ENCODE measurements at places on chromosomes 2 and 18.

DNA sequence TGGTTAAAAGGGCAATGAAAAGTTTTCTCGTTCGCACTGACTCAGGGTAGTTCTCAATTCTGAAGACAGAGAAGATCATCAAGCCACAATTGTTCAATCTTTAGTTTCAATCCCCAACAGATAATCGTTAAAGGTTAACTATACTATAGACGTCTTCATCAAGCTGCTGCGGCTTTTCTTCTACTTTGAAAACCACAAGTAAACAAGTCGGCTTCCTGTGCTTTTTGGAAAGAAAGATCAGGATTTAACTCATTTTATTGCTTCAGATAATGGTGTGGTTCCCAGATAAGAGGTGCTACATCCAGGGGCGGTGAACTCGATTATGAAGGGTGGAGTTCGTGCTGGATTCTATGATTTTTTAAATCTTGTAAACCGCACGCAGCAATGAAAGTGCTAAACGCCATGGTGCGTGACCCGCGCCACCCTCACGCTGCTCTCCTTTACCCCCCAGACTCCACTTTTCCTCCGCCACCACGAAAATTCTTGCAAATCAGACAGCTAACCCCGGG, 545 bp upstream of the CDCA7 start:
- DNase-seq, result no peak

GRCh38 chr2:42513252-42513918, 19.6 kb upstream of the KCNG3 start:
- no peak for DNase-seq

DNA sequence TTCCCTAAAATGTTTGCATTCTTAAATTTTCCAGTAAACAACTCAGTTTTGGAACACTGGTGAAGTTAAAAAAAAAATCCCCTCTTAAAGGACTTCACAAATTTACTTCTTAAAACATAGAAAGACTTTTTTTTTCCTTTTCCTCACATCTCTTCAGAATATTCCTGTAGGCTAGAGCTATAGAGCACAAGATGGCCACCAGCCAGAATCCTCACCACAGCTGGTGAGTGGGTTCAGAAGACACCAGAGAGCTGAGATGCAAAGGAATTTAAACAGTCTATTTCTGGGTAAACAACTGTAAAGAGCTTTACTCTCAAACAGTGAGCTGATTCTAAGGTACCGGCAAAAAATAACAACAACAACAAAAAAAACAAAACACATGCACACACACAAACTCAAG, 252.8 kb downstream of the LRP1B start:
- no peak for DNase-seq

GRCh38 chr18:54950221-54950620, 9.0 kb downstream of the CCDC68 start:
- DNase-seq, result no peak

DNA sequence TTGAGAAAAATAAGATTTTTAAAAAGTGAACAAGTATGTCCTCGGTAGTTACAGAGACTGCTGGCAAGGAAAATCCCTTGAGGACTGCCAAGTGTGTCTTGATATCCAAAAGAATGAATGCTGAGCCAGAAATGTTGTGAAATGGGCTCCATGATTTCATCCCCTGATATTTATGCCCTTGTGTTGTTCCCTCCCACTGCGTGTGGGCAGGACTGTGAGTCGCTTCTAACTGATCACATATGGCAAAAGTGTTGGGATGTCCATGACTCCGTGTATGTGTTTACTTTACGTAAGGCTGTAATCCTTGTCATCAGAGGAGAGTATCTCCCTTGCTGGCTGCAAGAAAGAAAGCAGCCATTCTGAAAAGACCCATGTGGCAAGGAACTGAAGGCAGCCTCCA, 285.1 kb downstream of the SS18 start:
- no peak for DNase-seq

DNA sequence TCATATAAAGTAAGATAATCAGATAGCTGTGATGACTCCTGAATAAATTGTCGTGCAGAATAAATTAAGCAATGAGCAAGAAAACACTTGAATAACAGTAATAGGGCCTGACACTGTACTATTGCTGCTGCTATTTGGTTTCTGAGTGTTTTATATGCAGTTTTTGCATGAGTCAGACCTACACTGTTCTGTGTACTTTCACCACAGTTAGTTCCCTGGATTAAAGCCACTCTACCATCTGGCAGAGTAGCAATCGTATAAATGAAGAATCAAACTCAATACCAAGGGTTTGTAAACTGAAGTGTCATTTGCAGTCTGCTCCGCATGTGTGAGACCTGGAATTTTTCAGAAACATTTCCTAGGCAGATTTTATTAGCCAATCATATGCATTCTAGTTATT, 398.6 kb upstream of the CDH7 start:
- DNase-seq, result no peak

GRCh38 chr2:177149155-177149503, 63.5 kb upstream of the HNRNPA3 start:
- no peak for DNase-seq

- no peak for DNase-seq
Measured at GRCh38 chr2:238703436-238703835, 144.4 kb upstream of the TWIST2 start.

DNA sequence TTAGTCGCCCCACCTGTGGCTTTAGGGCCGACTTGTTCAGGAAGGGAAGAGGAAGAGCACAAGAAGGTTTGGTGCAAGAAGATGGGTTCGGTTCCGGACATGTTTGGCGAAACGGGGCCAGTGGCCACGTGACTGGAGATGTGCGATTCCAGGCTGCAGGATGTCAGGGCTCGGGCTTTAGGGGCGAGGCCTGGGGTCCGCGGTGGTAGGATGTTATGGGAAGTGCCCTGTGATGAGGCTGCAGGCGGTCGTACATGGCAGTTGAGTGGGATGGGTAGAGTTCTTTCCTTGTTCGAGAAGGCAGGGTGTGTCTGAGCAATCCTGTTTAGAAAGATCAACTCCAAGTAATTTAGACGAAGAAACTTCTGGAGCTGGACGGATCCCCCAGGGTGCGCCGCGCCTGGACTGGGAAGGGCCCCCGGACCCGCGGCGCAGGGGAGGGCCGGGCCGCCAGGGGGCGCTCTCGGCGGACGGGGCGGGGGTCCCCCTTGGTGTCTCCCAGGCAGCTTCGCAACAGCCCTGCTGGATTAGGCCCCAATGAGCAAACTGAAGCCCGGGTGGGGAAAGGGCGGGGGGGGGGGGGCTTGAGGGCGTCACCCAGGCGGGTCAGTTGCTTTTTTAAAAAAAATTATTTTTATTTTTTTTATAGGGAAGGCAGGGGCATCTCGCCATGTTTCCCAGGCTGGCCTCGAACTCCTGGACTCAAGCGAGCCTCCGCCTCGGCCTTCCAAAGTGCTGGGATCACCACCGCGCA, 17.2 kb upstream of the SDC1 start:
- no peak for DNase-seq

GRCh38 chr18:74567822-74568221, 29.8 kb upstream of the ZNF407 start:
- DNase-seq, result no peak

DNA sequence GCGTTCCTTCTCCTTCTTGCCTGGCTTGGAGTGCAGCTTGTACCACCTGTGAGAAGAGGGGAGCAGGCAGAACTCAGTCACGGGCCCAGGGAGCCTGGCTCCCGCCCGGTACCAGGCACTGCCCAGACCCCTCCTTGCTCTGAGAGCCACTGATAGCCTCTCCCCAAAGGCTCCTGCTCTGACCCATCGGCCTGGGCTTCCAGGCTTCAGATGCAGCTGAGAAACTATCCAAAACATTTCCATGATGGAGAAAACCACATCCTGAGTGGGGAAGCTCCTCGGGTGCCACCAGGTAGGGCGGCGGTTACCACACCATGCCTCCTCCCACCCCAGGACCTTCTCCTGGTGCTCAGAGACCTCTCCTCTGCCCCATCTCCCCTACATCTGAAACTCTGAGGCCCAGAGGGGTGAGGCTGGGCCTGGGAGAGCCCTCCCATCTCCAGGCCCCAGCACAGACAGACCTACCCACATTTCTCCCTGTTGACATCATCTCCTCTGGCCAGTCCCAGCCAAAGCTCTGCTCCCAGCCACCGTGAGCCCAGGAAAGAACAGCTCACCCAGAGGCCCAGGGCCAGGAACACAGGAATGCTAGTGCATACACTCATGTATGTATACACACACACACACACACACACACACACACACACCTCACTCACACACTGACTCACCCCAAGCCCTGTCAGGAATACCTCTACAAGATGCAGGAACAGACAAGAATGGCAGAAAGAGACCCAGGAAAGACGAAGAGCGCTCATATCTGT, 17.9 kb upstream of the SFXN5 start:
- DNase-seq, result peak; percentile 43

DNA sequence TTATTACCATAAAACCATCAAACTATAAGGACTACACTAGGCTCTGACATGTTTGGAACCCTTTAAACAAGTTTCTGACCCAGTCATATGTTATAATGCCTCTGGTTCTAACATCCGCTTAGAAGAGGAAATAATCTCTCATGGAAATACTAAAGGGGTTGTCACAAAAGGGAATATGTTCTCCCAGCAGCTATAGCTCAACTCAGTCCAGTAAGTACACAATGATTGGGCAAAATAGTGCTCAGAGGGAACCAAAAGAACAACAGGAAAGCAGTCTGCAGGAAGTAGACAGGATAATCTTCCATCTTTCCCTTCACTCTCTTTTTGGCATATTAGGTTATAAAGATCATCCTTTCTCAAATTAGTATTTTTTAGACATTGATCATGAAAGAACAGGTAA, 4.3 kb downstream of the SRBD1 start:
- no peak for DNase-seq

GRCh38 chr2:29270701-29271121, 155.5 kb downstream of the CLIP4 start:
- no peak for DNase-seq

DNA sequence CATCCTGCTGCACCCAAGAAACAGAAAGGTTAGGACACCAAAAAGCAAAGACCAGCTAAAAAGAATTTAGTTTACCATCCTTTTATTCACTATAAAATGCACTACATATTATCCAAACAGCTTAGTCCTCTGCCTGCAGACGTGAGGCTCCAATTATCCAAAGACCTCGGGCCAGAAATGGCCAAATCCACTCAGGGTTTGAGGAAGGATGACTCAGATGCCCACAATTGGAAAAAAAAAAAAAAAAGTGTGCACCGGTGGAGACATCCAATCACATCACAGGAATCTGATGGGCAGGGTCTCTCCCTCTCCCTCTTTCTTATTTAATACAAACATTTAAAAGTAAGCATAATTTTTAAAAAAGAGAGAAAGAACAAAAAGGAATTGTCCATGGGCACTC, 65.7 kb downstream of the TRABD2A start:
- DNase-seq, result no peak

- no peak for DNase-seq
Measured at GRCh38 chr2:102473631-102474030, 605 bp downstream of the SLC9A4 start.

- no peak for DNase-seq
Measured at GRCh38 chr2:69171897-69172525, 159.0 kb downstream of the ANTXR1 start.

DNA sequence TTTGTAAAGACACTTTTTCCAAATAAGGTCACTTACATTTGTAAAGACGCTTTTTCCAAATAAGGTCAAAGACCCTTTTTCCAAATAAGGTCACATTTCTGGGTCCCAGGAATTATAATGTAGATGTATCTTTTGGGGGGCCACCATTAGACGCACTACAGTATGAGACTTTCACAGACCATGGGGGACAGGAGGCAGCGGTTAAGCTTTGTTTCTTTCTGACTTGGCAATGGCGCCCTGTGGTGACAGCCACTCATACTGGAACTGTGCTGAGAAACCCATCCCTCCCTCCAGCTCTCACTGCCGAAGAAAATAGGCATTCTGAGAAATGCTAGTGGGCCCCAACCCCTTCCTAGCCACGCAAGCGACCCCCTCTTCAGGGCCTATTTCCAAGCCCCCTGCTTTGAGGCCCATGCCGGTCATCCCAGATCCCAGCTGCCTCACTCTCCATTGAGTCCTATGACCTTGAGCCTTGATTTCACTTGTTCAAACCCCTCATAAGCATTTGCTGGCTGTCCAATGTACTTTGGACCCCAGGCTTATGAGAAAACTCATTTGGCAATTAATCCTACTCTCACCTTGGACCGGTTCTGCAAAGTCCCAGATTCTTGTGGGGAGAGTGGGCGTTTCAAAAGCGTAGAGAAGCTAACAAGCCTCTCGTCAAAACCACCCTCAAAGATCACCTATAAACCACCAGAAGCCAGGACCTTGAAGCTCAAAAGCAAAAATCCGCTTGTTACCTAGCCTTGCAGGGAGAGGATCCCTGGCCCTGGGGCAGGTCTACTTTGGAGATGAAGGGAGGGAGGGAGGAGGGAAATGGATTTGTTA, 11.3 kb upstream of the SPATA3 start:
- no peak for DNase-seq

DNA sequence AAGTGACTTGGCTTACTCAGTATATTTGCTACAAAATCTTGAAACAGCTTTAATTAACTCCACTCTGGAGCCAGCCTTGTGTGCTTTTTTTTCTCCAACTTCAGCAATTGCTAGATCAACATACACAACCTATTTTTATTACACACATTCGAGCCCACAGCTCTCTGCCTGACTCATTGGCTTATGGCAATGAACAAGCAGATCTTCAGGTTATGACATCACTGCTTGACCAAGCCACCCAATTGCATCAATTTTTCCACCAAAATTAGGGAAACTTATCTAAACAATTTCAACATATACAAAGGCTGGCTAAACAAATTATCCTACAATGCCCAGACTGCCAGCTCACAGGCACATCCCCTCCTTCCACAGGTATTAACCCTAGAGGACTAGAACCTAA, 39.6 kb upstream of the PDK1 start:
- DNase-seq, result no peak

- no peak for DNase-seq
Measured at GRCh38 chr18:31098878-31099277, 3.3 kb downstream of the DSC2 start.

DNA sequence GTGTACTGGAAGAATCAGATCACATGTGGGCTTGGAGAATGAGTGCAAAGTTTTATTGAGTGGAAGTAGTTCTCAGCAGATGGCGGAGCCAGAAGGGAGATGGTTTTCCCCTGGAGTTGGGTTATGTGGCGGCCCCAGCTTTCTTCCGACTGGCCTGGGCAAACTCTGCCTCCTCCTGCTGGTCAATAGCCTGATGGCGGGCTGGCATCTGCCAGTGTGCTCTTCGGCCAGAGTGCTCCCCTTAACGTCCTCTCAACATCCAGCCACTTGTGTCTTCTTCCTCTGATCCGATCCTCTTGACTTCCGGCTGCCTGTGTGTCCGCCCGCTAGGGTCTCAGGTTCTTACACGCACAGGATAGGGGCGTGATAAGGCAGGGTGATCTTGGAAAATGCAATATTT, 741.3 kb downstream of the RNF144A start:
- DNase-seq, result no peak

DNA sequence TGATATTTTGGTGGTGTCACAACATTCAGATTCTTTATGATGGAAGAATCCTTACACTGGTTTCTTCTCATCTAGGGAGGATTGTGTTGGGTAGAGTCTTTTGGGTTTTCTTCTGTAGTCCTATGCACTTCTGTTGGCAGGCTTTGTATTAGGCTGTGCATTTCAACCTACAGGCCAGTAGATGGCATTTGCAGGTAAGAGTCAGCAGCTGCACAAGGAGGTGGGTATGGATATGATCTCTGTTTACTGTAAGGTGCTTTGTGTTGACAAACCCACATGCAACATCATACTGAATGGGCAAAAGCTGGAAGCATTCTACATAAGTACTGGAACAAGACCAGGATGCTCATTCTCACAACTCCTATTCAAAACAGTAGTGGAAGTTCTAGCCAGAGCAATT, 656.8 kb downstream of the METTL4 start:
- DNase-seq, result no peak

GRCh38 chr2:171230176-171230575, 69.5 kb upstream of the TLK1 start:
- DNase-seq, result no peak

- no peak for DNase-seq
Measured at GRCh38 chr2:88054782-88055370, 707 bp downstream of the KRCC1 start.
